ENCODE measurements at places on chromosomes 6 and 20.

DNA sequence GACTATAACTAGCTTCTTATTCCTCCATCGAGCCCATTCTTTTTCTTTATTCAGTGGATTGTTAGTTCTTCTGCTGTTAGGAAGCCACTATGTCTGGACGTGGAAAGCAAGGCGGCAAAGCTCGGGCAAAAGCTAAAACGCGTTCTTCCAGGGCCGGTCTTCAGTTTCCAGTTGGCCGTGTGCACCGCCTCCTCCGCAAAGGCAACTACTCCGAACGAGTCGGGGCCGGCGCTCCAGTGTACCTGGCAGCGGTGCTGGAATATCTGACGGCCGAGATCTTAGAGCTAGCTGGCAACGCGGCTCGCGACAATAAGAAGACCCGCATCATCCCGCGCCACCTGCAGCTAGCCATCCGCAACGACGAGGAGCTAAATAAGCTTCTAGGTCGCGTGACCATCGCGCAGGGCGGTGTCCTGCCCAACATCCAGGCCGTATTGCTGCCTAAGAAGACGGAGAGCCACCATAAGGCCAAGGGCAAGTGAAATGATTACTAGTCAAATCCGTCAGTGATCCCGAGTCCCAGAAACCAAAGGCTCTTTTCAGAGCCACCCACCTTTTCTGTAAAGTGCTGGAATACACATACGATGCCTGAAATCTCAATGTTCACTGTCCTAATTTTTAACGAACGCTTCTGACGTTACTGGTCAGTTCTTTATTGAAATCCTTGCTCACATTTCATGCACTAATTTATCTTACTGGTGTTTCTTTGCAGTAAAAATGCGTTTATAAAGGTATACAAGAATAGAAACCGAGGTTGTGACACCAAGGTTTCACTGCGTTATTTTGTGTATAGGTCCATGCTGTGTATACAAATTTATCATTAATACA lies 129.9 kb downstream of the HFE start:
- DNase-seq, result peak; percentile 85

- no peak for DNase-seq
Observed at GRCh38 chr20:998231-998830, 3.8 kb downstream of the RSPO4 start.

DNA sequence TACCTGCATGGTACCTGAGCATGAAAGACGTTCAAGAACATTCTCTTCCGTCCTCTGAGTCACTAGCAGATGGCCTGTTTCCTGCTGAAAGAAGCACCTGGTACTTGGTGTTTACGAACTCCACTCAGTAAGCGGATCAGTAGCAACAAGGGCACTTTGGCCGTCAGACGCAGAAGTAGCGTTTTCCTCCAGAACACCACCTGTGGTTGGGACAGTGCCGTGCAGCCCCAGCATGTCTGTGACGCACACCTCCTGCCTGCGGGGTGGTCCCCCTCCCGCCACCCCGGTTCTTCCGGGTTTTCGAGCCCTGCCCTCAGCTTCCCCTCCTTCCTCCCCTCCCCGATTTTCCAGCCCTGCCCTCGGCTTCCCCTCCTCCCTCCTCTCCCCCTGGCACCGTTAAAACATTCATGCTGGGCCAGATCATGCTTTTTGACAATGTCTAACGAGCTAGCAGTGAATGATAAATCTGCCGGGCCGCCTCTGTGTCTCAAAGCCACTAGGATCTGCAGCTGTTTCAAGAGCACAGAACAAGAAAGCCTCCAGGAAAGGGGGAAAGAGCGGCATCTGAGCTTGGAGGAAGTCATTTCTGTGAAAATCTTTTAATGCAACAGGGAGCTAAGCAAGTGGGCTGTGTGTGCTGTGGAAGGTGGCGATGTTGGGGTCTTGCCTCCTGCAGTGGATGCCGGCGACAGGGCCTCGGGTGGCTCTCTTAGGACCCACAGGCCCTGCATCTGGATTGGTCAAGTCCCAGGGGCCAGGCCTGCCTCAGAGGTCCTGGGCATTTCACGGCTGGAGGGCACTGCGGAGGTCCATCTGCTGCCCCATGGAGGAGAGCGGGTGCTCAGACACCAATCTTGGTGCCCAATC lies 207.9 kb downstream of the ERMARD start:
- peak; percentile 50 for DNase-seq

DNA sequence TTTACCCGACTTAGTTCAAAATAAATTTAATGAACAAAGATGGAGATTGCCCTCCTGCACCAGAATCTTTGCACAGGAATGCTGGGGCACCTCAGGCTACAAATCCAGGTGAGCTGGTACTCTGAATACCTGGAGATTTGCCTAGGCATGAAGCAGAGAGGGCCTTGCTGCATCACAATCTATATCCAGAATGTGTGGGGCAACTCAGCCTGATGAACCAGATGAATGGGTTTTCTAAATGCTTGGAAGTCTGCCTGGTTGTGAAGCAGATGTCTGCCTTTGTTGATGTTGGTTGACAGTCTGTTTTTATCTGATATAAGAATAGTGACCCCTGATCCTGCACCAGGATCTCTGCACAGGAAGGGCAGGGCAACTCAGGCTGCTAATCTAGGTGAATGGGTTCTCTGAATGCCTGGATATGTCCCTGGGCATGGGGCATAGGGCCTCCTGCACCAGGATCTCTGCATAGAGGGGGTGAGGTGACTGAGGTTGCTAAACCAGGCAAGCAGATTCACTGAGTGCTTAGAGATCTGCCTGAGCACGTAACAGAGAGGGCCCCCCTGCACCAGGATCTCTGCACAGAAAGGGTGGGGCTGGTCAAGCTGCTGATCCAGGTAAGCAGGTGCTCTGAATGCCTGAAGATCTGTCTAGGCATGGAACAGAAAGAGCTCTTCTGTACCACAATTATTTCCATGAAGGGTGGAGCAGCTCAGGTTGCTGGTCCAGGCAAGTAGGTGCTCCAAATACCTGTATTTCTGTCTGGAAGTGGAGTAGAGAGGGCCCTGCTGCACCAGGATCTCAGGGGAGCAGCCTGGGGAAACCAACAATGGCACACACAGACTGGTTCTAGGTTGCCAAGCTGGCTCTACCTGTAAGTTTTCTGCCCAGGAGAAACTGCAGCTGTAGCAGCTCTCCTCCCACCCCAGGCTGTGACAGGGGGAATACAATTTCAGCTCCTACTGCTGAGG lies 437.5 kb downstream of the MMUT start:
- DNase-seq, result no peak

DNA sequence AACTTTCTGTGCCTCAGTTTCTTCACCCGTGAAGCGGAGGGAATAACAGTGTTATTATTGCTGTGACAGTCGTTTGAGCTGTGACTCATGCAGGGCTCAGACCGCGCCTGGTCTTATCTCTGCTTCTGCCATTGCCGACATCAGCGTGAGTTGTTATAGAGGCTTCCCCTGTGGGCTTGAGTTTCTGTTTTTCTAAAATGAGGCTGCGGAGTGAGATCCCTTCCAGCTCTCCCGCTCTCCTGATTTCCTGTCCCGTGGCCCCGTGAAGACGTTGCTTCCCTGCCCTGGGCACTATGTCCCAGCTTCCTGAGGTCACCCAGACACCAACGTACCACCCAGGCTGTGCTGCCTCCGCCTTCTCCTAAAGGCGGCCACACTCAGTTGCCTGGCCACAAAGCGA lies 278.5 kb downstream of the BMP7 start:
- DNase-seq, result no peak

- DNase-seq, result no peak
Observed at GRCh38 chr20:47574616-47575364, 73.1 kb downstream of the NCOA3 start.

DNA sequence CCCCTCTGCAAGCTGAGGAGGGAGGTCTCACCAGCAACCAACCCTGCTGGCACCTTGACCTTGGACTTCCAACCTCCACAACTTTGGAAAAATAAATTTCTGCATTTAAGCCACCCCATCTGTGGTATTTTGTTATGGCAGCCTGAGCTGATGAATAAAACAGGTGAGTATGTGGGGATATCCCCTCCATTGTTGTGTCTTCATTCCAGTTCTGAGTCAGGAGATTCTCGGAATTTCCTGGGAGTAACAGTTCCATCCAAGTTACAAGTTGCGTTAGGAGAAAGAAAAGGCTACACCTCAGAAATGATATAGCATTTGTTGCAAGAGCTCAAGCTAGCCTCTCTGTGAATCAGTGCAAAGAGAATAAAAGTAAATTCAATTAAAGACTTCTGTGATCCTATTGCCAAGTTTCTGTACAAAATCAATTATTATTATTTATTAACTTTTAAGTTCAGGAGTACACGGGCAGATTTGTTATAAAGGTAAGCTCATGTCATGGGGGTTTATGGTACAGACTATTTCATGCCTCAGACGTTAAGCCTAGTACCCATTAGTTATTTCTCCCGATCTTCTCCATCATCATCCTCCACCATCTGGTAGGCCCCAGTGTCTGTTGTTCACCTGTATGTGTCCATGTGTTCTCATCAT lies 153.0 kb downstream of the NKAIN2 start:
- no peak for DNase-seq

- no peak for DNase-seq
Observed at GRCh38 chr20:49729780-49730179, 16.1 kb upstream of the B4GALT5 start.

GRCh38 chr6:43771210-43771857 lies 1.3 kb downstream of the VEGFA start:
- DNase-seq, result peak; percentile 77

- DNase-seq, result no peak
Observed at GRCh38 chr20:39660965-39661364, 698.8 kb downstream of the DHX35 start.

GRCh38 chr6:46715141-46715540 lies 20.0 kb downstream of the PLA2G7 start:
- no peak for DNase-seq

GRCh38 chr6:110404607-110405006 lies 10.8 kb downstream of the DDO start:
- no peak for DNase-seq

DNA sequence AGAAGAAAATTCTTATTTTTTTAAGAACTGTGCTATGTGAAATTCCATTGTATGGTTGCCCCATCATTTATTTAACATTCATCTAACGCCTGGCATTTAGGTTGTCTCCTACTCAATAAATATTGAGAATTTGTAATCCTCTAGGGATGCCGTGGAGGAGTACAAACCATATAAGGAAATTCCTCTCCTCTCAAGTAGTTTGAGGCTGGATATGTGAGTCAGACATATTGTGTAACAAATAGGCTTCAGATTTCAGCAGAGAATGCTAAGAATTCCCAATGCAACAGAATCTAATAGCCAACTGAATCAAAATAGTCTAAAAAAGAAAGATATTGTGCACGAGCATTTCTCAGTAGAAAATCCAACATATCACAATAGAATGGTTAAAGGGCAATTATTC lies 174.7 kb downstream of the OTOR start:
- no peak for DNase-seq

- no peak for DNase-seq
Observed at GRCh38 chr20:52372169-52372568, 180.6 kb upstream of the ZFP64 start.

GRCh38 chr6:138533667-138534066 lies 34.4 kb upstream of the NHSL1 start:
- DNase-seq, result no peak

- DNase-seq, result no peak
Observed at GRCh38 chr6:43714311-43715055, 26.9 kb upstream of the MRPS18A start.

DNA sequence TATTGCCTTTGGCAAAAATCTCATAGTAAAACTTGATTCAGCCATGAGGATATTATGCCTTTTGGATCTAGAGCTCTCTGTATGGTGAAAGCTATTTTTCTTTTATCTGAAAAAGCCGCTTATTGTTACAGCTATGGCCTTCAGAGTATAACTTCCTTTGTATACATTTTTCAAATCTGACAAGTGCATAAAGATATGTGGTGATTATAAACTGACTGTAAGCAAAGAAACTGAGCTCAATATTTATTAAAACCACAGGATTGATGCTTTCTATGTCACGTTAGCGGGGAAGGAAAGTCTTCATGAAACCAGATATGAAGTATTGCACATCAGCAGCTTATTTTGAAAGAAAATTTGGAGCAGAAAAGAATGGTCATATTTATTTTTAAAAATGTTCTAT lies 151.8 kb downstream of the THEMIS start:
- DNase-seq, result no peak

DNA sequence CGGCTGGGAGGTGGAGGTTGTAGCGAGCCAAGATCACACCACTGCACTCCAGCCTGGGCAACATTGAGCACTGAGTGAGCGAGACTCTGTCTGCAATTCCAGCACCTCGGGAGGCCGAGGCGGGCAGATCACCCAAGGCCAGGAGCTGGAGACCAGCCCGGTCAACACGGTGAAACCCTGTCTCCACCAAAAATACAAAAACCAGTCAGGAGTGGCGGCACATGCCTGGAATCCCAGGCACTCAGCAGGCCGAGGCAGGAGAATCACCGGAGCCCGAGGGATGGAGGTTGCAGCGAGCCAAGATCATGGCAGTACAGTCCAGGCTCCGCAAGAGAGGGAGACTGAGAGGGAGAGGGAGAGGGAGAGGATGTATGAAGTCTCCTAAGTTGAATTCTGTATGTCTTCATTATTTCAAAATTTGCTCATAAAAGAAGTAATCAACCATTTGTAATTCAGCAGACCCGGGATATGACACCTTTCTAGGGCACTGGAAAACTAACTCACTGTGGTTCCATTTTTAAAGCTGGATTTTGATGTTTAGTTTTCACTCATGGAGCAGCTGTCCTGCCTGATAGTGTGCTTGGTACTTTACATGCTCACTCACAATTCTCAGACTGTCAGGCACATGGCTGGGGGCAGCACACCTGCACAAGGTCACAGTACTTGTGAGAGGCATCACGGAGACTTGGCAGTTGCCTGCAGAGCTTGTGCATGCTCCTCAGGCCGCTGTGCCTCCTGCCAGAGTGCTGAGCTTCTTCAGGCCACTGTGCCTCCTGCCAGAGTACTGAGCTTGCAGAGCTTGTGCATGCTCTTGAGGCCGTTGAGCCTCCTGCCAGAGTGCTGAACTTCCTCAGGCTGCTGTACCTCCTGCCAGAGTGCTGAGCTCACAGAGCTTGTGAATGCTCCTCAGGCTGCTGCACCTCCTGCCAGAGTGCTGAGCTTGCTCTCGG lies 106.2 kb downstream of the ERMARD start:
- peak; percentile 19 for DNase-seq

DNA sequence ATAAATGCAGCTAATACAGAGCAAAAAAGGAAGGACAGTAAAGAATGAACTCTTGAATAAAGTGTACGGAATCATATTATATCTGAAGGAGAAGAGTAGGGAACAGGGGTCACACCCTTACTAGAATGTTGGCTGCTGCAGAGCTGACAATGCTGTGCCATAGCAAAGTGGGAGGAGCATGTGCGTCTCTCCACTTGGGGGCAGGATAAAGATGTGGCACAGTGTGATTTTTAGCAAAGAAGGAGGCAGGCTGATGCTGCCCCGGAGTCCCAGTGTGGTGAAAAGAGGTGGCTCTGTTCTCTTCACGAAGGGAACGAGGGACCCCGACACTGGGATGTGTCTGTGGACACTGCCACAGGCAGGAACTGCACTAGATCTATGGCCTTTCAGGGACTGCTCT lies 67.5 kb downstream of the INSM1 start:
- no peak for DNase-seq

GRCh38 chr6:30263734-30264133 lies 50.5 kb upstream of the TRIM26 start:
- DNase-seq, result no peak

GRCh38 chr6:139568956-139569538 lies 194.6 kb upstream of the CITED2 start:
- no peak for DNase-seq

Data from stimulated activated CD8-positive, alpha-beta memory T cell treated with anti-CD3 and anti-CD28 coated beads, Interleukin-4, amount 100 ng/mL, for 48 hours (primary cell).